ENCODE measurements at places on chromosomes 2 and 18.

GRCh38 chr18:68409576-68409975 lies 305.3 kb downstream of the TMX3 start:
- no peak for DNase-seq

- DNase-seq = no peak
Measured at GRCh38 chr2:28607730-28608499, 112.1 kb downstream of the PLB1 start.

- peak; percentile 4 for DNase-seq
Measured at GRCh38 chr2:217387776-217388387, 528.0 kb upstream of the TNP1 start.

GRCh38 chr18:62606106-62606505 lies 83.3 kb downstream of the ZCCHC2 start:
- DNase-seq = no peak

GRCh38 chr2:230410861-230411569 lies 5.0 kb upstream of the SP100 start:
- no peak for DNase-seq

- no peak for DNase-seq
Measured at GRCh38 chr2:167355821-167356220, 467.5 kb downstream of the XIRP2 start.

DNA sequence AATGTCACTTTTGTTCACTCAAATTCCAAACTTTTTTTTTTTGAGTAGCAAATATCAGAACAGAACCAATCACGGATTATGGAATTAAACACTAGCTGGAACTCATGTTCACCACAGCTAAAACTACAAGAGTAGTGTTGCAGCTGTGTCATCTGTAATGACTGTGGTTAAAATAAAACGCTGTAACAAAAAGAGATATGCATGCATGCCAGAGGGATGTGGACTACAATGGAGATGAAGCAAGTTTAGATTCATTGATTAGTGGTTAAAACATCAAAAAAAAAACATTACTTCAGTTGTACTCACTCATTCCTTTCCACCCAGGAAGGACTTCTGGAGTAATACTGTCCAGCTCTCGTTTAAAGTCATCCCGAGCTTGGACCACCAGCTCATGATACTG lies 37.0 kb downstream of the IMMT start:
- DNase-seq = no peak

DNA sequence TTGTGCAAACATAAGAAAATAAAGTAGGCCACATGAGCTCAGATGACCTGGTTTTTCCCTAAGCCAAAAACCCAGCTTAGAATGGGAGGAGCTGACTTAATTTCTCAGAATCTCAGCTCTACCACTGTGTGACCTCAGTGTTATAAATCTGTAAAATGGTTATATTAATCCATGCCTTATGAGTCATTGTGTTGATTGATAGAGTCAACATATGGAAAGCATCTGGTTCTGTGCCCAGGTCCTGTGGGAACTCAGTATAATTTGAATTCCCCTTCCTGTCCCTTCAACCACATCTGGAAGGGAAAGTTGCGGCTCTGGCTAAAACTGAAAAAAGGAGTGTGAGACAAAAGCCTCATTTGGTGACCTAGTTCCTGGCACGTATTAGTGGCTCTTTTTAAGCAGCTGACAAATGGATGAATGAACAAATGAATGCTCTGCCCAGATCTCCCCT lies 25.7 kb downstream of the TMEM177 start:
- DNase-seq = no peak

- DNase-seq = peak; percentile 79
Measured at GRCh38 chr2:29014811-29015421, 33.8 kb downstream of the TOGARAM2 start.

- DNase-seq = no peak
Measured at GRCh38 chr2:23380562-23381065, 4.4 kb upstream of the KLHL29 start.

- no peak for DNase-seq
Measured at GRCh38 chr2:177771191-177771590, 301.4 kb downstream of the PDE11A start.

DNA sequence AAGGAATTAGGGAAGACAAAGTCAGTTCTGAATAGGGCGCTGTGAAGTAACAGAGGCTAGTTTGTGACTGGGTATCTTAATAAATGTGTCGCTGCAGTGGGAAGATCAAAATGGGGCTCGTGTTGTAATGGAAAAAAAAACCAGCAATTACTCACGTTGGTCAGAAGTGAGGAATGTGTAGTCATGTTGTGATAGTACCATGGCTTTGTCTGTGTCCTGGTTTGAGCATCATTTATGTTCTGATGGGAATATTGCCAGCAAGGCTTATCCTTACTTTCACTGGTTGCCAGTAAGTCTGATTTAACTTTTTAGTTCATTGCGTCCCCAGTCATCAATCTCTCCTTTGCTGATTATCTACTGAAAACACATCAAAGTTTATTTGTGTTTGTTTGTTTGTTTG lies 467.6 kb downstream of the NYAP2 start:
- DNase-seq = no peak

GRCh38 chr2:25161055-25161781 lies 7.2 kb downstream of the POMC start:
- no peak for DNase-seq

GRCh38 chr18:74276609-74277008 lies 15.2 kb downstream of the CYB5A start:
- no peak for DNase-seq

DNA sequence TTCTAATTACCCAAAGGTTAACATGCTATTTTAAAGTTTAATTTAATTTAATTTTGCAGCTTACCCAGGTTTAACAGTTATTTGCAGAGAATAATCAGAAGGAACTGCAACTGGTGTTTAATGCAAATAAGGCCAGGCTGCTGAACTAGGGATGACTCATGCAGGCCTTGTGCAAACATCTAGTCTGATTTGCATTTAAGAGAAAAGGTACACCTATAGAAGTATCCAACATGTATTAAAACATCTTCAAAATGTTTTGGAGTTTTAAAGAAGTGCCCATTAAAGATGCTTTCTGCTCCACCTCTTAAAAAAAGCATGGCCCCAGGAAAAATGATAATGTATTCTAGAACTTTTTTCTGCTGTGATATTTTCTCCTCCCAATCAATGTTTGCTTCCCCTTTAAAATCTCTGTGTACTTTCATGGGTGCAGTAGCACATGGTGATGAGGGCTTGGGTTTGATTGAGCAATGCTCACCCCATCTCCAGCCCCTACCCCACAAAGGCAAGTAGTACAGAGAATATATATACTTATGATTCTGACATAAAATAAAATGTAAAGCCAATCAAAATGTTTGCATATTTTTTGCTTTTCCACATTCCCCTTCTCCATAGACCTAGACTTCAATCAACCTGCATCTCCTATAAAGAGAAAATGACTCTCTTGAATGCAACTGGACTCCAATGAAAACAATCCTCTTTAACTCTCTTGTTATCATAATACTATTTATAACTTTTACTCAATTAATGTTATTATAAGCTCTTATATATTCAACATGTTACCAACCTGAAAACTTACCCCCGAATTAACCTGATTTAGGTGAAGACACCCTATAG lies 54.1 kb downstream of the ATP8B1 start:
- DNase-seq = no peak

DNA sequence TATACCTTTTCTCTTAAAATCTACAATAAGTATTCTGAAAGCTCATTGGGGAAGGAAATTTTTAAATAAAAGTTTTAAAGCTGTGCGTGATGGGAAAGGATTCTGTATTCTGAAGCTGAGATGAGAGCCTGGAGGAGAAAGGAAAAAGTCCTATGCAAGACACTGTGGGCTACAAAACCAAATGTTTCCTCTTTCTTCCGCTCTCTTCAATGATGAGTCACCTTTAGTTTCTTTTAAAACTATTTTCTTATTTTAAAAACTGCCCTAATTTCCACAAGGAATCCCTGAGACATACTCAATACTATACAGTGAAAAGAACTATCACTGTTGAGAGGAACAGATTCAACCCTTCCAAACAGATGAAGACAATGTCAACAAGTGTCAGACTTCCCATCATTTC lies 87.4 kb downstream of the INO80D start:
- DNase-seq = peak; percentile 1

- no peak for DNase-seq
Measured at GRCh38 chr2:37632310-37632709, 39.1 kb downstream of the CDC42EP3 start.

- no peak for DNase-seq
Measured at GRCh38 chr18:45836242-45837205, 11.0 kb downstream of the SIGLEC15 start.

GRCh38 chr2:139544186-139544851 lies 764.1 kb upstream of the NXPH2 start:
- no peak for DNase-seq

GRCh38 chr2:236402033-236402790 lies 138.0 kb upstream of the ASB18 start:
- no peak for DNase-seq

DNA sequence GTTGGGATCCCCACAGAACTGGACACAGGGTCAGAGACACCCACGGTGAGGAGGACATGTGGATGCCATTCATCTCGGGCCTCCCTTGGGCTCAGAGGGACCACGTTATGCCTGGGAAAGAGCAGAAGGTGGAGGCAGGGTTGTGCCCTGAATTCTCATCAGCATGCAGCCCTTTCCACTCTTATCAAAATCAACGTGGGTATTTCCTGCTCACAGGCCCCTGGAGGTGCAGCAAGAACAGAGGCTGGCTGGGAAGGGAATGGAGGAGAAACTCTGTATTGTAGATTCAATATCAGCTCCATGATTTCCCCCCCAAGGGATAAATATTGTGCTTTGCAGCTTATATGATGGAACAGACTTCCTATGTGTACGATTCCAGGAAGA lies 90.9 kb downstream of the SETBP1 start:
- no peak for DNase-seq

- no peak for DNase-seq
Measured at GRCh38 chr2:176556373-176556772, 287.1 kb downstream of the MTX2 start.

DNA sequence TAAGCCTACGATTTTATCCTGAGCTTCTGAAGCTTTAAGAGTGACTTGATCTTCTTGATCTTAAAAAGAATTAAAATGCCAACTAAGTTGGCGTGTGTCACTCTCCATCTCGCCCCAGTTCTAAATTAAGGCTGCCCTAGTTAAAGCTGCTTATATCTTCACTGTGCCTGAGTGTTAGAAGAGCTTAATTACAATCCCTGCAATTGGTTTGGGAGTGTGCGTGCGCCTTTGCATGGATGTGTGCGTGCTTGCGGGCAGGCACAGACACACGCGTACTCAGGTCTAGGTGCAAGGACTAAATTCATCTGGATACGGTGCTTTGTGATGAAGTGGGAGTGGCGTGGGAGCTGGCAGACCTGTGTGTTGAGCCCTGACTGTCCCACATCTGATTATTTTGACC lies 201.5 kb downstream of the FAM210A start:
- no peak for DNase-seq

GRCh38 chr2:224884188-224884587 lies 158.1 kb downstream of the DOCK10 start:
- no peak for DNase-seq

DNA sequence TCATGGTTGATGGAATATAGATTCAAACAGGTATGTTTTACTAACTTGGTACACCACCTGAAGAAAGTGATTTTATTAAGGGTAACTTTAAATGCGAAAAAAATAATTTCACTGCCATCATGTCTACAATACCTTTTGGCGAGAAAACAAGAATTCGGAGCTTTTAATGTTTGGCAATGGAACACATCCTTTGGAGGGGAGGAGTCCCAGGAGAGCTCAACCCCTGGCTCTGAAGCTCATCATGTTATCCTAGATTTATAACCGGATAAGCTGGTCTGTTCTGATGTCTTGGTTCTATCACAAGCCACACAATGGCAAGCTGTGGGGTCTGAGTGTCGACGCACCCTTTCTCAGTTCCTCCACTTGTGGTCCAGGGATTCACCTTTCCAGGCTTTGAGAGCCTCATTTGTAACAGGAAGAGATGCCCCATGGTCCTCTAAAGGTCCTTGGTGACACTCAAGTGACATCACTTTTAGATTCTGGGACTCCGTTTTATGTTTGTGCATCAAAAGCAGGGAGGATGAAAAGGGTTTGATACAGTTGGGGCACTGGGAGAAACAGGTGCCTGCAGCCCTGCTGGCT lies 172.7 kb downstream of the BCL2 start:
- DNase-seq = no peak

GRCh38 chr2:71156573-71156972 lies 26.1 kb downstream of the MPHOSPH10 start:
- DNase-seq = no peak

DNA sequence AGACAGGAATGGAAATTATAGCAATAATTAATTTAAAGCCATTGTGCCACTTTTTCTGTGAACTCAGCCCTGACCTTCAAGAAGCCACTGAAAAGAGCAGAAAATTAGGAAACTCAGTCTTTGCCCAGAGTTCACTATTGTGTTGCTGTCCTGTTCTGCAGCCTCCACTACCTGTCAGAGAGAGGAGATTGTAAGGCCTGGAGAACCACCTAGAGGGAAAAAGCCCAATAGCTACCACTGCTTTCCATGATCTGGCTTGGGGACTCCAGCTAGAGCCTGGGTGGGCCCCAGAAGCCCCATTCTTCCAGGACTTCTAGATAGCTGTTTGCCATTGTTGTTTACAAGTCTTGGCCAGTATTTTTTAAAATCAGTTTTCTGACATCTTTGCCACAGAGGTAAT lies 176.1 kb upstream of the KLF7 start:
- DNase-seq = no peak

GRCh38 chr2:239392072-239392357 lies 8.8 kb downstream of the HDAC4 start:
- DNase-seq = no peak

DNA sequence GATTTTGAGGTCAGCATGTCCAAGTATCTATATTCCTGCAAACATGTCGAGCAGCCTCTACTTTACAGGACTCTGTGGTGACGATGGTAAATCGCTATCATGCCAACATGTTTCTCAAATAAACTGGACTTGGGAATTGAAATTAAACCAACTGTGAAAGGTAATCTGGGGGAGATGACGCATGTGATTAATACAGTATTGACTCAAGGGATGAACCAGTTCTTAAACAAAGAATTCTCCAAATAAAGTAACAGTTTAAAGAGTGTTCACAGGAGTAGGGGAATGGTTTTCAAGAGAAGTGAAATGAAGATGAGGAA lies 54.3 kb downstream of the THUMPD2 start:
- DNase-seq = no peak

GRCh38 chr2:78757640-78758039 lies 267.9 kb upstream of the REG3G start:
- DNase-seq = no peak

- no peak for DNase-seq
Measured at GRCh38 chr18:50751490-50751889, 68.3 kb downstream of the MRO start.

Data from Kasumi-1 (cell line).